ENCODE measurements at places on chromosomes 3 and 15.

- H3K4me1 ChIP-seq: no peaks in the 10 kb centered on the region
- H3K36me3 ChIP-seq: no peaks in the 10 kb centered on the region
These were observed 170.0 kb upstream of the NDN start for GRCh38 chr15:23857028-23857641.

GRCh38 chr3:108381529-108382140, 85.3 kb downstream of the HHLA2 start:
- no peak overlapping the region for H3K27ac ChIP-seq
- H3K4me3 ChIP-seq: no peak overlapping the region
- H3K36me3 ChIP-seq: no peaks in the 10 kb centered on the region
- no peaks in the 10 kb centered on the region for H3K27me3 ChIP-seq

DNA sequence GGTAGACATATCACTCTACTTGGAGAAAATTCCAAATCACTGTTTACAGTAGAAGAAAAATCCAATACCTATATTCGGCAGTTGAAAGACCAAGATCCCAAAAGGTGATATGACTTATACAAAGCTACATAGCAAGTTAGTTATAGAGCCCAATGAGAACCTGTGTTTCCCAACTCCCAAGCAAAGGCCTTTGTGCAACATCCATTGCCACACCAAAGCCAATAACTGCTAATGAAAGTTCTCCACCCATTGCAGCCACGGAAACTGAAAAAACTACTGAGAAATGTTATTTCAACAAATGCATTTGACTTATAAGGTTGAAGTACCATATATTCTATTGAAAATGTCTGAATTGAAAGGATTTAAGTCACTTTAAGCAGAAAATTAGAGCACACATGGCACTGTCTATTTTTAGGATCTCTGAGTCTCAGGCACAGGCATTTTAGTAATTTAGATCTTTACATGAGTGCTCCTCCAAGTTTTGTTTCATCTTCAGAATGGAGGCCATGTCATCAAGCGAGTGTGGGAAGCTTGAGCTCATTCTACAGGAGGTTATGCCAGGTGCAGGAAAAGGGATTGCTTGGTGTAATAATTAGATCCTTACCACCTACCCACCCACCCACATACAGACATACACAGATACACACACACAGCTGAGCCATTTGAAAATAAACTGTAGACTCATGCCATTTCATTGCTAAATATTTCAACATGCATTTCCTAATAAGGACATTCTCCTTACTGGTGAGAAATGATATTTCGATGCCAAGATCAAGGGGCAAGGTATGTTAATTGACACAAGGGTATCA, 19.7 kb upstream of the ANO10 start:
- H3K36me3 ChIP-seq: no peaks in the 10 kb centered on the region
- no peak for DNase-seq
- no peak overlapping the region for H3K27ac ChIP-seq
- H3K27me3 ChIP-seq: no peaks in the 10 kb centered on the region

- H3K4me1 ChIP-seq: peaks cover 9% of the 10 kb centered on the region
- no peaks in the 10 kb centered on the region for H3K36me3 ChIP-seq
- peak; percentile 11 for DNase-seq
These were observed 125.0 kb upstream of the MEF2A start for GRCh38 chr15:99440551-99441443.

GRCh38 chr15:85778107-85778776, 16.5 kb downstream of the KLHL25 start:
- no peaks in the 10 kb centered on the region for H3K27me3 ChIP-seq
- H3K4me3 ChIP-seq: no peak overlapping the region
- DNase-seq: no peak
- H3K4me1 ChIP-seq: no peaks in the 10 kb centered on the region
- H3K27ac ChIP-seq: no peak overlapping the region
- H3K36me3 ChIP-seq: no peaks in the 10 kb centered on the region

- H3K36me3 ChIP-seq: no peaks in the 10 kb centered on the region
- no peak overlapping the region for H3K4me3 ChIP-seq
- no peak overlapping the region for H3K27ac ChIP-seq
These were observed 145.0 kb downstream of the ARNT2 start for GRCh38 chr15:80549191-80549590.

- H3K36me3 ChIP-seq: no peaks in the 10 kb centered on the region
- no peak overlapping the region for H3K4me3 ChIP-seq
- no peak overlapping the region for H3K27ac ChIP-seq
- DNase-seq: no peak
- H3K27me3 ChIP-seq: no peaks in the 10 kb centered on the region
- no peaks in the 10 kb centered on the region for H3K4me1 ChIP-seq
These were observed 856.9 kb downstream of the EPHA3 start for GRCh38 chr3:89964347-89964746.
